ENCODE measurements at places on chromosomes 11 and 22.

GRCh38 chr22:32926600-32926999, 125.1 kb downstream of the TIMP3 start:
- no peak for DNase-seq

DNA sequence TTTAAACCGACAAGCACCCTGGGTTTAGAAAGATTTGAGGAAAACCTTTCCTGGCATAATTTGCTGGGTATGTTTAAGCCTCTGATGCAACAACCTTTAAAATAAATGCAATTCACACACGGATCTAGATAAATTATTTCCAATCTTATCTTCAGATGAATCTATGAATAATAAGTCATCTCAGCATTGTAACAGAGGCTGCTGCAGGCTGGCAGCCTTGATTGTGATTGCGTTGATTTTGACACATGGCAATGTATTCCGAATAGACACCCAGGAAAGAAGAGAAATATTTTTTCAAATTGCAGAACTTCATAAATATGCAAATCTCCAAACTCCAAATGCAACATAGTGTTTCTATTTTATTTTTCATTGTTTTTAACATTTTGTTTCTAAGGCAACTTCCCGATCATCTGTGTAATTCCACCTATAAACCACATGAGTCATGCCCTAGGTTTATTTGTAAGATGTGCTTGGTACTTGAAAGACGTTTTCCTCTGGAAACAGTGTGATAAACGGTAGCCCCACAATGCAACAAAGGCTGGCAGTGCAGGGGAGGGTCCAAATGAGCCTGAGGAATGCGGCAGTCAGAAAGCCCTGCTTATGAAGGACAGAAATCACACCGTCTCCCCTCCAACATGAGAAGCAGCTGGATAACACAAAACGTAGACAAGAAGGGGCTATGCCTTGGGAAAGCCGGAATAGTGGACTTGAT, 359.0 kb downstream of the BRD1 start:
- no peak for DNase-seq

- peak; percentile 14 for DNase-seq
Measured at GRCh38 chr11:31887180-31887579, 76.1 kb upstream of the PAX6 start.

DNA sequence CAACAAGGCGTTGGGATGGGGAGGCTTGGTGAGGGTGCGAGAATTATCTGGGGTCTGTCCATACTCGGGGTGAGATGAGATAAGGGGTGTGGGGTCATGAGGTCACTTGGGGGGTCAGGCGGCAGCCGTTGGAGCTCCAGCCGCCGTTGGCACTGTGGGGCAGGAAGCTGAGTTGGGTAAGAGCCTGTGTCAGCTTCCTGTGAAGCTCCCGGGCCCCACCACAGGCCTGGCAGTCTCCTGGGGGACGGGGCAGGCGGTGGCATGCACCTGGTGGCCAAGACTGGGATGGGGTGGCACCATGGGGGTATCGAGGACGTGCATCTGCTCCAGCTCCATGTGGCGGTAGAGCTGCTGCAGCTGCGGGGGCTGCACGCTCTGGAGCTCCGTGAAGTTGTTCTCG, 7.1 kb upstream of the MYBPC3 start:
- no peak for DNase-seq

GRCh38 chr11:119918347-119918746, 189.3 kb upstream of the NECTIN1 start:
- no peak for DNase-seq

GRCh38 chr11:8251616-8252295, 11.9 kb downstream of the LMO1 start:
- no peak for DNase-seq

- no peak for DNase-seq
Measured at GRCh38 chr22:38126928-38127668, 16.6 kb upstream of the BAIAP2L2 start.

GRCh38 chr11:72232260-72233055, 7.9 kb downstream of the INPPL1 start:
- DNase-seq, result no peak

GRCh38 chr11:32101791-32102190, 10.9 kb downstream of the RCN1 start:
- DNase-seq, result no peak

DNA sequence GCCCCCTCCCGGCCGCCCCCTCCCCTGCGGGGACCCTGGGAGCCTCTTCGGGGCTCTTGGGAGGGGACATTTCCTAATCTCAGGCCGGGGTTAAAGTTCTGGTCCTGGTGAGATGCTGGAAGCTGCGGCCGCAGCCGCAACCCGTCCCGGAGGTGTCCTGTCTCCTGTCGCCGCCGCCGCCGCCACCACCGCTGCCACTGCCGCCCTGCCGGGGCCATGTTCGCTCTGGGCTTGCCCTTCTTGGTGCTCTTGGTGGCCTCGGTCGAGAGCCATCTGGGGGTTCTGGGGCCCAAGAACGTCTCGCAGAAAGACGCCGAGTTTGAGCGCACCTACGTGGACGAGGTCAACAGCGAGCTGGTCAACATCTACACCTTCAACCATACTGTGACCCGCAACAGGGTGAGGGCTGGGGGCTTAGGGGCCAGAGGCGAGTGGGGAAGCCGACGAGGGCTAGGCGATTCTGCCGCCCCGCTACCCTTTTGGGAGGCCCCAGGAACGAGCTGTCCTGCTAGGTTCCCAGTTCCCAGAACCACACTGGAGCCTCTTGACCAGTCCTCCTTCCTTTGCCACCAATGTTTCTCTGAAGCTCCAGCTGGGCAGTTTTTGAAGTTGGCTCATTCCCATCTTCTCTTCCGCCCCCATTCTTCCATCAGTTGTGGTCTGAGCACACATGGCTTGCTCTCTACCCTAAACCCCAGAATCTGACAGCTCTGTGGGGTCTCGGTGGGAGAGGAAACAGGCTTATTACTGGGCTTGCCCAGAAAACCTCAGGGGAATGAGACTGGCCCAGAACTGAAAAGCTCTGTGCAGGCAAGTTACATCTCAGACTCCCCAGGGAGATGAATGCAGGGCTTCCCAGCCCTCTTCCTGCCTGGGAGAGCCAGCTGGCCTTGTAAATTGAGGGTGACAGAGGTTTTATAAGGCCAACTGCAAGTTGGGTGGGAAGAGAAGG, 781 bp downstream of the SIDT2 start:
- DNase-seq, result peak; percentile 42
